NCI-H1417 treated with DMSO at 0.1 percent for 48 hours (cell line): ENCODE measurements at places on chromosomes 7 and 10.

GRCh38 chr7:42236976-42237810, at the start of gene GLI3:
TSS of gene GLI3 (minus strand) at chr7:42237209. CDS start at chr7:42223253, 13,956 bp downstream.
- DNase-seq, result no peak

DNA sequence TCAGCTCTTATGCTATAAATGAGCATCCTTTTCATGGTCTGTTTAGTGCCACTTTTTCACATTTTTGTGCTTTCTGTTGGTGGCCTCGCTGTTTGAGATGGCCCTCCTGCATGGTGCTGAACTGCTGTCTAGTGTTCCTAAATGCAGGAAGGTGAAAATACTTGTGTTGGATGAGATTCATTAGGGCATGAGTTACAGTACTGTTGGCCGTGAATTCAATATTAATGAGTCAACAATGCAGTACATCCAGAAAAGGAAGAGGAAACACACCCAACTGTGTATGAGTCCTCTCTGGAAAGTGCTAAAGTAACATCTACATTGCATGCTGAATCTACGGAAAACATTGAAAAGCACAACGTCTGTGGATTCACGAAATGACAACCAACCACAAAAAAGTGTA, 124.0 kb downstream of the HERPUD2 start:
- DNase-seq, result no peak

GRCh38 chr7:123797673-123798531, 47.1 kb upstream of the HYAL4 start:
- peak; percentile 52 for DNase-seq

DNA sequence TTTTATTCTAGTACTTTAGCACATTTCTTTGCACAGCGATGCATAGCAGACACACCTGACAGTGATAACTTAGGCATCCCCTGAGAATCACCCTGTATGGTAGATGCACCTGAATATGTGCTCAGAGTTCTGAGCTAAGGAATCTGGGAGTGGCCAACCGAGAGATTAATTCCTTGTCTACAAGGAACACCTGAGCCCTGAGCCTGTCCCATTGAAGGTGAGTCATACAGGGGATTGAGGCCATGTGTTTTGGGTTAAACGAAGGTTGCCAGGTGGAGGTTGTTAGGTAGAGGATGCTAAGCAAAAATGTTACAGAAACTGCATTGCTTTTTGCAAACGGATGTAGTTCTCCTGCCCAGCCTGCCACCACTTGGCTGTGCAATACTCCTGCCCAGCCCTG, 128.9 kb downstream of the AMPH start:
- no peak for DNase-seq

DNA sequence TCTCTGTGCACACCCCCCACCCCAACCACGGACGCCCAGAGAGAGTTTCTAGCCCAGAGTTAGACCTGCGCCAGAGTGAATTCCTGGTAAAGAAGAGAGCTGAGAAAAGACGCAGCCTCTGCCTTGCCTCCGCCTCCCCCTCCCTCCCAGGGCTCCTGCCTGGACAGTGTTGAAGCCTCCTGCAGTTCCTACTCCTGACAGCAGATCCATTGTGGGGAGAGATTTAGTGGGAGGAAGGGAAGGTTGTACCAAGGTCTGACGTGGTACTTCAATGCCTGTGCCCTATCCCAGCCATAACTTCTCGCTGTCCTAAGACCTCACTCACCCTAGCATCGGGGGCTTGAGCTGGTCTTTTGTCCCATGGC, 952 bp downstream of the SRRM3 start:
- no peak for DNase-seq

DNA sequence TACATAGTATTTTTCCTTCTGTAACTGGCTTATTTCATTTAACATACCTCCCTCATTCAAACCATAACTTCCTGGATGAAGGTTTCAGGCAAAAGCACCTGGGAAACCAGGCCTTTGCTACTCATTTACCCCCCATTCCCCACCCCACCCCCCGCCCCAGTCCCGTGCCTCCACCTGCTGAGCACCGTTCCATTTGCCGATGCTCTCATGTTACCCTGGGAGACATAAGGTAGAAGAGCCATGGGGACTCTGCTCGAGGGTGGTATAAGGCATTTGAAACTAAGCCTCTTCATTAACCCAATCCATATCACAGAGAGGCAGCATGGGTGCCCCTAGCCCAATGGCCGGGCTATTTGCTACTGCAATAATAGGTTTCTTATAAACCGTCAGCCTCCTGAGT, 22.2 kb upstream of the MCM10 start:
- no peak for DNase-seq

DNA sequence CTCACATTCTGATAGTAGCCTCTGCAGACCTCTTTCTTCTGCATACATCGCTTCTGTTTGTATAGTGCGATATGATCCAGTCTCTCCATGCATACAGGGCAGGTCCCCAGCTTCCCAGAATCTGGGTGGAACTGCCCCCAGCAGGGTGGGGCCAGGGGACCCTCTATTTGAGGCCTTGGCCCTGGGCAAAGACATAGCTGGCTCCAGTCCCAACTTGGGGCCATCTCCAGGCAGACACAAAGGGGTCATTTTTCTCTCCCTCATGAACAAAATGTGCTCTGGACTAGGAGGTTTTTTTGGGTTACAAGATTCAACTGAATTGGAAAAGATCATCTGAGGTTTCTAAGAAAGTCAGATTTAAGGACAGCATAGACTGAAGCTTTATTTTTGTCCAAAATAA, 21.1 kb upstream of the HSPA12A start:
- no peak for DNase-seq

DNA sequence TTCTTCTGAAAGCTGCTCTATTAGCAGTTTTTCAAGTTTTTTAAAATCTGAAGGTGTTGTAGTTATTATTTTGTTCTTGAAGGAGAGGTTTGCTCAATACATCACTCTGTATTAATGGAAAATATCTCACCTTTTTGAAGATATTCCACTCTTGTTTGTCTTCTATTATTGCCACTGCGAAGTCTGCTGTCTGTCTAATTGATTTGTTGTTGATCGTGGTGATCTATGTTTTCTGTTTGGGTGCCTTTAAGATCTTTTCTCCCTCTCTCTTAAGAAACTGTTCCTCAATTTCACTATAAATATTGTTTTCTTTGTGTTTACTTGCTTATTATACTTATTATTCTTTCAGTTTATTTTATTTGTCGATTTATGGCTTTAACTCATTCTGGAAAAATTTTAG, 64.9 kb upstream of the FZD8 start:
- DNase-seq, result no peak

DNA sequence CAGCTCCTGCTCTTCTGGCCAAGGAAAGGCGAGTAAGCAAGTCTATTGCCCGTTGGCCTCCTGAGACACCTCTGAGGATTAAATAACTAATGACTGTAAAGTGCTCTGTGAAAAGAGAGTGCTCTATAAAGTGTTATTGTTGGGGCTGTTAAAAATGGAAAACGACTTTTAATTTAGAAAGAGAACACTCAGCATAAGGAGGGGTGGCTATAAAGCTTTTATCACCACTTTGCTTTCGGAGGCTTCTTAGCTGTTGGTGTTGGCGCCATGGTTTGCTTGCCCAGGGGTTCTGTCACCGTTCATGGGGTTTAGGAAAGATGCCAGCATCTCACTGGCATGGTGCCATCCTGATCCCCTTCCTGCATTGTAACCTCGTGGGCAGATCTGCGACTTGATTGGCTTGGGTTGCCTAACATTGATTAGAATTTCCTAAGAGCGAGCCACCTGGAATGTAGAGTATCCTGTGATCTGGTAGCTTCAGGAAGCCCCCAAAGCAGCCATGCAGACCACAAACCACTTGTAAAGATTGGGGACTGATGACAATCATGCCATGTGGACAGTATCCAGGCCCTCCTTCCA, 509.9 kb downstream of the LRMDA start:
- DNase-seq, result no peak

DNA sequence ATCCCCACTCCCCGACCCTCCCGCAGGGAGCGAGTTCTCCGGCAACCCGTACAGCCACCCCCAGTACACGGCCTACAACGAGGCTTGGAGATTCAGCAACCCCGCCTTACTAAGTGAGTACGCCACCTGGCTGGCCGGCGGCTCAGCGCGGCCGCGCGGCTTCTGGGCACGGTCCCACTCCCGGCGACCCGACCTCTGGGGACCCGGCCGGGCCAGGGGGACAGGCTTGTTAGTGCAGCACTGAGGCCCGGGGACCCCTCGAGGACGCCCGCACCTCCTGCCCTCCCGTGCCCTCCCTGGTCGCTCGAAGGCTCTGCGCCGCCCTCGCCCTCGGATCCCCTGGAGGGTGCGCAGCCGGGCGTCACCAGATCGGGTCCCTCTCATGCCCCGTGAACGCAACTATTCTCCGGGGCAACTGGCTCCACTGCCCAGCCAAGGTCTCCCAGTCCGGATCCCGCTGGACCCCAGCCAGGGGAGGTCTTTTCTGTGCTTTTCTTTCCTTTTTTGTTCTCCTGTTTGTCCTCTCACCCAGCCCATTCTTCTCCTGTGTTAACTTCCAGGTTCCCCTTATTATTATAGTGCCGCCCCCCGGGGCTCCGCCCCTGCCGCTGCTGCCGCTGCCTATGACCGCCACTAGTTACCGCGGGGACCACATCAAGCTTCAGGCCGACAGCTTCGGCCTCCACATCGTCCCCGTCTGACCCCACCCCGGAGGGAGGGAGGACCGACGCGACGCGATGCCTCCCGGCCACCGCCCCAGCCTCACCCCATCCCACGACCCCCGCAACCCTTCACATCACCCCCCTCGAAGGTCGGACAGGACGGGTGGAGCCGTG, 81.8 kb downstream of the PAX2 start:
- no peak for DNase-seq

- no peak for DNase-seq
These were observed 61.6 kb upstream of the KCNMA1 start for GRCh38 chr10:77699080-77699645.

DNA sequence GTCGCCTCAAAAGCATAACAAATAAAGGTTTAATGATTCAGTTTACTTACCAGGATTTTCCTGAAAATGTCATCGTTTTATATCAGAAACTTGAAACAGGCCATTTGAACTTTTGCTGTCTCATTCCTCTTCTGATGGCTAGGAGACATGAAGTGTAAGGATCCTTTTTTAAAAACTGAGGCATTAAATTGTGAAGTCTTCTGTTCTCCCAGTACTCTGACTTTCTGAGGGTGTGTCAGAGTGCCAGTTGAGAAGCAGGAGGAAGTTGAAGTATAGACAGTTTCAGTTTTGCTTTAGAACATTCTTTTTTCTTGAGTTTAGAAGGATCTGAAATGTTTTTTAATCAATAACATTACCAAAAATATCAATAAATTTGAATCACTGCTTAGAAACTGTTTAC, at the start of gene SAMD9L:
Gene SAMD9L (minus strand): TSS at position 242 of the 400 bp plus-strand sequence. CDS start 12,414 bp downstream, outside the sequence.
- DNase-seq, result no peak

DNA sequence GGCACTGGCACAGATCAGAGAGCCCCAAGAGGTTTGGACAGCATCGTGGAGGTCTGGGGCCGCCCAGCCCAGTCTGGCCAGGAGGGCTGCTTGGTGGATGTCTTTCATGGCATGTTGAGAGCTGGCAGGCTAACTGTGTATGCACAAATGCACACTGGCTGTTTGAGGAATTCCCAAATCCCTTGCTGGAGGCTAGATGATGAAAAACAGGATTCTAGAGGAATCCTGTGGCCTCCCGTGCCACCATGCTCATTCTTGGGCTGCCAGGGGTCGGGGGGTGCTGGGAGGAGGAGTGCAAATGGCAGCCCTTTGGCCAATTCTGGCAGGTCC, 26.5 kb downstream of the LEP start:
- DNase-seq, result no peak

DNA sequence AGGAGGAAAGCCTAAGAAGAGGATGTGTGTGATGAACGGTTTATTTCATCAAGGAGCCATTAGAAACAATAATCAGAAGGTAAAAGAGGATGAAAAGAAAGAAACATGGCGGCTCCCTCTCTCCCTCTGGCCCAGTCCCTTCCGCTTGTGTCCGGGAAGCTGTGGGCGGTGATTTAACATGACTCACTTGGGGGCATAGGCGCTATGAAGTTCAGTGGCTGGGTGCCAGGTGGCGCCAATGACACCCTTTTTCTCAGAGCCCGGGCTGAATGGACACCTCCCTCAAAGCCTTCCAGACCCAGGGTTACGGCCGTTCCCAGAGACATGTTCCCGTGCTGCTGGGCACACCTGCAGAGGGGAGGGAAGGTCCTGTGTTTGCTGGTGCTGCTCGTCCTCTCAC, 244.0 kb downstream of the SKAP2 start:
- DNase-seq, result no peak

GRCh38 chr7:134894928-134895327, 91.4 kb upstream of the AGBL3 start:
- DNase-seq, result no peak

DNA sequence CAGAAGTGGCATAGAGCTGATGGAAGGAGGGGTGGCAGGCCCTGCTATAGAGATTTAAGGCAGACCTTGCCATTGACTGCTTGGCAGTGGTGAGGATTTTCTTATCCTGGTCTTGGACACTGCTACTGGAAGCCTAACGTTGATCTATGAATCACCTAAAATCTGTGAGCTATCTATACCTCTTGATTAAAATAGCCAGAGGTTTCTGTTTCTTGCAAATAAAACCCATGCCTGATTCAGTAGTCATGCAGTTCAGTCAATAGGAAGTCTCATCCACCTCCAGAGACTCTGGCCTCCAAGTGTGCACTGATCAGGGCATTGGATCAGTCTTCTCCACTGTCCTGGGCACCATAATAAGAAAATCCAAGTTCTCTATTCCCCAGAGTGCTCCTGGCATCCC, 286.5 kb downstream of the PTEN start:
- DNase-seq, result no peak

DNA sequence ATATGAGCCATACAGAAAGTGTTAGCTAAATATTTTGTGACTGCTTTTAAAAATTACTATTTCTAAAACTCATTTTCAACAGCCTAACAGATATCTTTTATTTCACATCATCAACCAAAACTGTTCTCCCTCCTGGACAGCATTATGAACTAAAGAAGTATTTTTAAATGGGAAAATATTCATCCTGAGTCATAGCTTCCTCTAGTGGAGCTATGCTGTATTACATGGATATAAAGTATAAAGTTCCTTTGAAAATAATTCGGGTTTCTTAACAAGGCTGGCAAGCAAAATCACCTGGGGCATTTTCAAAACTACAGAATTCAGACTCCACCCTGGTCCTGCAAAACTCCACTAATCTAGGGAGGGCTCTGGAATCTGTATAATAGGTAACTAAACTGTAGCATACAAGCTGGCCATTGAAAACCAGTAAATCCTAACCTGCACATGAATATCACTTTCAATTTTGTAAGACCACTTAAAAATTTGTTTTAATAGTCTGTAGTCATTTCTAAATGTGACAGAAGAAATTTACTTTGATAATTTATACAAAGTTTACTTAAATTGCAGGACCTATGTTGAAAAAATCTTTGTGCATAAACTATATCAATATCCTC, 53.5 kb downstream of the SCIN start:
- DNase-seq, result no peak
